ENCODE measurements at places on chromosomes 12 and 14.

GRCh38 chr12:92108651-92109050, 37.0 kb downstream of the BTG1 start:
- DNase-seq, result no peak

DNA sequence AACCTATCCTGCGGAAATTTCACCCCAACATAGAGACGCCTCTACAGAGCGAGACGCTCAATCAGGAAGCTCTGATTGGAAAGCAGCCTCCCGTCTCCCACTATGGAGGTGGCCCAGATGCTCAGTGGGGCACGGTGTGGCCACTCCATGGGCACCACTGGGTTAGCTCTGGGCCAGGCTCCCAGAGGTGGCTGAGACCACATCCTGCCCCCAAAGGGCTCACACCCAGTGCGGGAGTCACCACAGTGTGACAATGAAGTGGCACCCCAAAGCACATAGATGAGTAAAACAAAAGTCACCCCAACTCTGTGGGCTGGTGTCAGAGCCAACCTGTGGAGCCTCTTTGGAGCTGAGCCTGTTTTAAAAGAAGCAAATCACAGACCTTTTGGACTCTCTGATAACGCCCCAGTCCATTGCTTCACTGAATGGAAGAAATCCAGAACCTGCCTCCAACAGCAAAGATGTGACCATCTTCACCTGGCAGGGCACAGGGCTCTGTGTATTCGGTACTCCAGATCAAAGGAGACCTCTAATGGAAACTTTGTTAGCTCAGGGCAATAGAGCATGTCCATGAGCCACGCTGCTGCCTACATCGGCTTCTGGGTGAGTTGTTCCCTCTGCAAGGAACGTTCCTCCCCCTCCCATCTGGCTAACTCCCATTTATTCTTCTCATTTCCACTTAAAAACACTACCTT, 19.6 kb downstream of the CLMN start:
- no peak for DNase-seq

DNA sequence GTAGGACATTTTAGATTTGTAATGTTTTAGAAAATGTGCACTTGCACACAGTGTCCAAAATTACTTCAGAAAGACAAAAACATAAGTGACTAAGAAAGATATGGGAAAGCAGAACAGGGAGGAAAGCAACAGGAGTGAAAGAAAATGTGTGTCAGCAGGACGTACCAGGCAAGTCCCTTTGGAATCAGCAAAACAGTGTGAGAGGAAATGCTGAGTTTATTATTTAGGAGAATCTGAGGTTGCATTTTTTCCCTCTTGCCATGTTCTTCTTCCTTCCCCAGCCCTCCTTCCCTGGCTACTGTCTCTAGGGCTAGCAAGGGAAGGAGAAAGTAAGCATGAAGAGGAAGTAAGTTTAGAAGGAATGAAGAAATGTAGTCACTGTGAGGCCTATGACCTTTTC, 67.7 kb upstream of the CD163 start:
- DNase-seq, result no peak

DNA sequence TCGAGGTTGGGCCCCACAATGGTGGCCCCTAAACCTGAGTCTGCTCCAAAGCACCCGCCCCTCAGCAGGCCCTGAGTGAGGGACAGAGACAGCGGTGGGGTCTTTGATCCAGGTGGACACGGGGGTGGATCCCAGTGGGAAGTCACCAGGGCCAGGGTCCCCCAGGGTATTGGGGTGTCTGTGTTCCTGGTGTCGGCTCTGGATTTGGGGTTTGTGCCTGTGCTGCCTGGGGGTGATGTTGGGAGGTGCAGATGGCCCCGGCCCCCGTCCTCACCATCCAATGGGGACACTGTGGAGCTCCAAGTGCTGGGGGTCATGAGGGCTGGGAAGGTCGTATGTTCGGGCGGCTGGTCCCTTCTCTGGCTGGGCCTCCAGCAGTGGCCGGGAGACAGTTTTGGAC, 354.2 kb downstream of the TMEM121 start:
- no peak for DNase-seq

- no peak for DNase-seq
Measured at GRCh38 chr12:131536766-131537165, 174.1 kb upstream of the SFSWAP start.

DNA sequence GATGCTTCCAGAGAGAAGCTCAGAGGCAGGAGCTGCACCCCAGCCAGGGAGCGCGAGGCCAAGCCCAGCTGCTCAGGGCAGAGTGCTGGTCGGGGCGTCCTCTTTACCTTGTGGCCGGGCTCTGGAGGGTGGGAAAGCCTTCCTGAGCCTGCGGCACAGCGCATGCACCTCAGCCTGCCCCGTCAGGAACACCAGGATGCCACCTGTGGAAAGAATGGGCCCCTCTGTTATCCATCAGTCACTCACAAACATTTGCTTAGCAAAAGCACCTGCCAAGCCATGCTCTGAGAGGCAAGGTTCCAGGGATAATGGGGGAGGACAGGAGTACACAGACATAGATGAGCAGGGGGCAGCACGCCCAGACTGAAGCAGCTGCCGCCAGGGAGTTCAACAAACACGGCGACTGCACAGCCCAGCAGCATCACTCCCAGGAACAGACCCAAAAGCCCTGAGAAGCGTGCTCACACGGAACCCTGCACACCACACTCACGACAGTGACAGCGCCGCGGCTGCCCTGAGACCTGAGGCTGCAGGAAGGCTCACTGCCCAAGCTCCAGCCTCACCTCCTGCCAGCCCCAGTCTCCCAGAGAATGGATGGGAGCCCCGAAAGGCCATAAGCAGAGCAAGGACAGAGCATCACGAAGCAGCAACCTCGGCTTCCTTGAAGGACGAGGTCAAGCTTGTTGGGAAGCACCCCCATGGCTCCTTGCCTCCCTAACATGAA, 21.8 kb downstream of the DHX37 start:
- DNase-seq, result no peak

GRCh38 chr14:93998871-93999403, 1.8 kb downstream of the CCDC197 start:
- DNase-seq, result no peak

DNA sequence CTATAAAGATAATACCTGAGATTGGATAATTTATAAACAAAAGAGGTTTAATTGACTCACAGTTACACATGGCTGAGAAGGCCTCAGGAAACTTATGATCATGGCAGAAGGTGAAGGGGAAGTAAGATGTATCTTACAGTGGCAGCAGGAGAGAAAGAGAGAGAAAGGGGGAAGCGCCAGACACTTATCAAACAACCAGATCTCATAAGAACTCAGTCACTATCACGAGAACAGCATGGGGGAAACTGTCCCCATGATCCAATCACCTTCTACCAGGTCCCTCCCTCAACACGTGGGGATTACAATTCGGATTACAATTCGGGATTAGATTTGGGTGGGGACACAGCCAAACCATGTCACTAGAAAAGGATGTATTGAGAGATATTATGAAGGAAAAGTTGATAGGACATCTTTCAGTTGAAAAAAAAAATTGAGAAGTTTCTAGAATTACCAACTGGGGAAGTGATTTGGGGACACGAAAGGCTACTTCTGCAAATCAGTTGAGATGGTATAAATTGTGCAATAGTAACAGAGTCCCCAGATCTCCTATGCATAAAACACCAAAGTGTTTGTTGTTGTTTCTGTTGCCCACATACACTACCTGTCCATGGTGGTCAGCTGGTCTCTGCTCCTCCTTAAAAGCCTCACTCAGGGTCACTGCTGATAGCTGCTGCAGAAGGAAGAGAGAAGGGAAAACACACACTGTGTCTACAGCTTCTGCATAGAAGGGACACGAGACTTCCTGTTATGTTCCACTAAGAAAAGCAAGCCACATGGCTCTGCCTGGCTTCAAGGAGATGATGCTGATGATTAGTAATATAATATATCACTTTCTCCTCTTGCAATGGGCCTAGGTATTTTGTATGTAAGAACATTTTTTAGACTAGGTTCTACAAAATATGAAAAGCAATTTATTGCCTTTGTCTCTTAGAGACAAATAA, 465.5 kb downstream of the PDZRN4 start:
- DNase-seq, result no peak

- DNase-seq, result no peak
Measured at GRCh38 chr12:19125325-19125724, 4.2 kb upstream of the PLEKHA5 start.

DNA sequence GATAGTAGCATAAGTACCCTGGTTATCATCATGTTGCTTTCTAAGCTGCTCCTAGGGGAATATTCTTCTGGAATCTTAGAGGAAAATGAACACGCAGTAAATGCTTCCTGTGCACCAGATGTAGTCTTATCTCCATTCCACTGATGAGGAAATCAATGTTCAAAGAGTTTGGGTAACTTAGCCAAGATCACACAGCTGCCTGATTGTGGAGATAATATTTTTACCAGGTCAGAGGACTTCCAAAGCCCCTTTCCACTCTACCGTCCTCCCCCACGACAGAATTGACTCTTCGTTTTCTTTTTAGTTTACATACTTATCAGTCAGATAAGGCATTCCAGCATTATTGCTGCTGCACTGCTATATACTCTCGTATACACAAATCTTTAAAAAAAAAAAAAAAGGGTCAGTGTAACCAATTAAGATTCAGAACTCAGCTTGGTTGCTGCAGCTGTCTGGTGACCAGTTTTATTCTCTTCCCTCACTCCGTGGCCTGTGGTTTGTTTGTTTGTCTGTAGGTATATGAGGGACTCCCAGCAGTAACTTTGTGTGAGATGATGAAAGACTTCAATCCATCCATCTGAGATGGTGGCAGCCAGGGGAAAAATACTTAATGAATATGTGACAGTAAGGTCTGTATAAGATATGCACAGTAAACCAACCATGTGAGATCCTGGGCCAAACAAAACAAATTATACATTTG, 110.5 kb downstream of the TGFB3 start:
- no peak for DNase-seq

- no peak for DNase-seq
Measured at GRCh38 chr12:128298091-128298748, 31.2 kb downstream of the TMEM132C start.

DNA sequence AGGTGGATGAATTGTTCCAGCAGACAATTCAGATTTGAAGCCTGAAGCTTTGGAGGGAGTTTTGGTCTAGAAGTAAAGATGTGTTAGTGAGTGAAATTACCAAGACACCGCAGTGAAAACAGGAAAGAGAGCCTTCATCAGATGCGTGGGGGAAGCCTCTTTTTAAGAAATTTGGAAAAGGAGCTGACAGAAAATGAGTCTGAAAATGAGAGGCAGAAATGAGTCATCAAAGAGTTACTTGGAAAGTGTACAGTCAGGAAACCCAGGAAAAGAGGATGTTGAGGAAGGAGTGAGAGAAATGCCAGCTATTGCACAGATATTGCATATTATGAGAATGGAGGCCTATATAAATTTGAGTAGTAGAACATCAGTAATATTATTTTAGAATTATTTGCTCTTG, 520.7 kb downstream of the NRXN3 start:
- no peak for DNase-seq

DNA sequence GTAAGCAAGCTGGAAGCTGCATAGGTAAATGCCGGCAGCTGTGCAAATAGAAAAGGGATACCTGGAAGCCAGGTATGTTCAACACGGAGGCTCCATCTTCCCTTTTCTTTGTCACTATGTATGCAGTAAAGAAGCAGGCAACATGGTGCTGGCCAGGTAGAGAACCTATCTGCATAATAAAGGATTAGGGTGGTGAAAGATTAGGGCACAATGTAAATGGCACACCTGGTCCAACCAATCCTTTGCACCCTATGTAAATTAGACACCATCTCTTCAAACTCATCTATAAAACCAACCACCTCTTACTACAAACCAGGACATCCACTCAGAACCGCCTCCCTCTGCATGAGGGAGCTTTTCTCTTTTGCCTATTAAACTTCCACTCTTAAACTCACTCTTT, 32.3 kb downstream of the RPS29 start:
- no peak for DNase-seq

GRCh38 chr12:104740668-104741067, 217.4 kb downstream of the SLC41A2 start:
- DNase-seq, result no peak

- peak; percentile 57 for DNase-seq
Measured at GRCh38 chr12:54191550-54192022, 2.8 kb upstream of the SMUG1 start.

DNA sequence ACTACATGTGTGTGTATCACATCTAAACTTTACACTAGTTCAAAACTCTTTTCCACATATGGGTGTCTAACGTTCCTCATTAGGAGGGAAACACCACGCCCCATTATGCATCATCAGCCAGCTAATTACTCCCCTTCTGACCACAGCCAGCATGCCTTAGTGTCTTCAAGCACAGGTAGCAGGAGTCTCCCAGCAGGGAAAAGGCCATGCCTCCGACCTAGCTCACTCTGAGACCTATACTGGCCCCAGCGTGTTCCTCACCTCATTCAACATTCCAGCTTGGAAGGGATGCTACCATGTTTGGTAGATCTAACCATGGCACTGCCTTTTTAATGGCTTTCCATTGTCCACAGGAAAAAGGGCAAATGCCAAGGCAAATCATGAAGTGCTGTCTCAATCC, 66.1 kb upstream of the PRB2 start:
- no peak for DNase-seq

GRCh38 chr12:52698651-52699340, 4.5 kb downstream of the KRT77 start:
- no peak for DNase-seq

- no peak for DNase-seq
Measured at GRCh38 chr12:90543374-90543773, 411.6 kb downstream of the CCER1 start.

- DNase-seq, result no peak
Measured at GRCh38 chr14:75392686-75393641, 34.9 kb upstream of the JDP2 start.

GRCh38 chr14:103736546-103737431, 21.2 kb downstream of the ZFYVE21 start:
- DNase-seq, result no peak

- no peak for DNase-seq
Measured at GRCh38 chr12:19288603-19289244, 150.6 kb upstream of the AEBP2 start.

Data from T-helper 22 cell (primary cell).